ENCODE measurements at places on chromosomes 4 and X. TPM values are rescaled to one million over a fixed set of nuclear protein-coding genes. Genes with fewer than 3 reads are reported as not detected.

GRCh38 chr4:159483782-159484741 lies 381.2 kb downstream of the RAPGEF2 start:
- no peak for DNase-seq

TREX2 gene
- 0.80 TPM for total RNA-seq

- no peak for DNase-seq
Measured at GRCh38 chr4:22496165-22496813, 19.6 kb downstream of the ADGRA3 start.

- no peak for DNase-seq
Measured at GRCh38 chr4:86596807-86597206, 2.7 kb downstream of the PTPN13 start.
